NCI-H524 (cell line): ENCODE measurements at places on chromosomes 1 and 21.

- no peak for DNase-seq
These were observed 4.2 kb downstream of the GJA4 start for GRCh38 chr1:34796990-34797389.

DNA sequence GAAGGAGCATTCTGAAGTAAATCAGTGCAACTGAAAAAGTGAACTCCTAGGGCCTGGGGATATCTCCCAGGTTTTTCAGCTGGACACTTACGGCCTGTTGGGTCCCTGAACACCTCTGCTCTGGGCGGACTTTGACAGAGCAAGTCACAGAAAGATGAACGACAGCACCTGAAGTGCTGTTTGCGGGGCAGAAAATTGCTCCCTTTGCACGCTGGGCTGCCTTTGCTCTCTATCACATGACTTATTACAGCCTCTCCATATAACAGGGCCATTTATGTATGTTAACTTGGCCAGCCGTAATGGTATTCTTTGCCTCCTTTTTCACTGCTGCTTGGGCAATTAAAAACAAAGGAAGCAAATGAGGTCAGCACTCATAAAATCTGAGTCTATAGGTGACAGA, 332.9 kb downstream of the BARHL2 start:
- no peak for DNase-seq

DNA sequence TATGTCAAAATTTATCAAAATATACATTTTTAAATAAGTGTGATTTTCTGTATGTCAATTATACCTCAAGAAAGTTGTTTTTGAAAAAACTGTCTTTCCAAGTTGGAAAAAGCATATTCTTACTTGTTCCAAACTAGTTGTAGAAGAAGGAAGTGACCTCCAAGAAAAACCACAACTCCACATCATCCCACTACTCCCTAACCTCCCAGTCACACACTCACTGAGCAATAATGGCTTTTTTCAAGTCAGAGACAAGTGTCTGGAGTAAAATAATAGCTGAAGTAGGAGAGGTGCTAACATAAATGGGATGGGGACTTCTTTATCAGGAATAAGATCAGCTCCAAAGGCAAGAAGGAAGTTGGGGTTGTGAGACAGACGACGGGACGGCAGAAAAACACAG, 13.4 kb downstream of the EPRS1 start:
- DNase-seq: no peak

- no peak for DNase-seq
These were observed 20.4 kb downstream of the SLC16A1 start for GRCh38 chr1:112935461-112936111.

DNA sequence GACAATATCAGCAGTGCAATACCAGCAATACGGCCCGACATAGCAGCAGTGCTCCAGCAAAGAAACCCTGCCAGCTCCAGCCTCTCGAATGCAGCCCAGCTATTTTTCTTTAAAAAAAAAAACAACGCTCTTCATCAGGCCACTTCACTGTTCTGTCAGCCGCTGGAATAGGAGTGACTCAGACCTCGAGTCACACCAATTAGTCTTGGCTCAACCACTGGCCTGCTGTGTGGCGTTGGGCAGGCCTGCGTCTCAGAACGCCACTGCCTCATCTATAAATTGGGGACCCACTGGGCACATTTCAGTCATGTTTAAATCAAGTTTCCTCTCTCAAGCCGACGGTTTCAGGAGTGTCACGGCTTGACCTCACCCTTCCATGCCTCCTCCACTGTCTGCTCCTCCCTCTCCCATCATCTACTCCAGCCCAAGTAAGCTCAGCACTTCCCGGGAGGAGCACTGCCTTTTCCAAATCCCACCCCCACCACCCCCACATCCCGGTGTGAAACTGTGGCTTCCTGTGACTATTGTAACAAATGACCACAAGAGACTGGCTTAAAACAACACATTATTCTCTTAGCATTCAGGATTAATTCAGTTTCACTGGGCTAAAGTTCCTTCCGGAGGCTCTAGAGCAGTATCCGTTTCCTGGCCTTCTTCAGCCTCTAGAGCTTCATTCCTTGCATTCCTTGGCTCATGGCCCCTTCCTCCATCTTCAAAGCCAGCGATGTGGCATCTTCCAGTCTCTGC, 71.9 kb upstream of the EFHD2 start:
- no peak for DNase-seq

DNA sequence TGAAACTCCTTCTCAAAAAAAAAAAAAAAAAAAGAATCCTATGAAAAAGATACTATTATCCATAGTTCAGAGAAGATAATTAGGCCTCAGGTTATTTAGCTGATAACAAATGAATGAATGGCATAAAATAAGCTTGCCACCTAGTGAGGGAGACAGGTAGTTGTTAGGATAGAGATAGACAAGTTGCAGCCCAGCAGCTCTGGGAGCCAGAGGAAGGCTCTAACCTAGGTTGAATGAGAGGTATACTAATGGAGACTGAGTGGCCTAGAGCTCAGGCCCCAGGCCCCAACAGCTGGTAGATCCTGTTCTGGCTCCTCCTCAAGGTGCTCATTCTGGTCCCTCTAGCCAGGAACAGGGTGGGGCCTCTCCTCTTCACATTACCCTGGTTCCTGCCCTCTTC, 20.6 kb upstream of the RSPO1 start:
- DNase-seq: no peak

DNA sequence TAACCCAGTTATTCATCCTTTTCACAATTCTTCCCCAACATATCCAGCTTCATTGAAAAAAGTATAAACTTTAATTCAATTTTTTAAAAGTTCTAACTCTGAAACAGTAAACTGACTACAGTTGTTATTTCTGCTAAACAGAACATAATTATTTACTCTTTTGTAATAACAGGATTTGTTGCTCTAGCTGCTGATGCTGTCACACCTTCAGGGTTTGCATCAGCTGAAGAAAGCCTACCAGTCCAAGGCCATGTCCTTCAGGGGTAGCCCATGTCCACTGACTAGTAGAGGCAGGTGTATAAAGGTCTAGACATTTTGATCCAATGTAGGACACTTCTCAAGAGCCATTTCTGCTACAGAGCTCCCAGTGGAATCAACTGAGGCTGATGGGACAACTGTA, 107.7 kb downstream of the CDC42BPA start:
- no peak for DNase-seq

- no peak for DNase-seq
These were observed 23.6 kb upstream of the PLA2G2E start for GRCh38 chr1:19946971-19947370.

DNA sequence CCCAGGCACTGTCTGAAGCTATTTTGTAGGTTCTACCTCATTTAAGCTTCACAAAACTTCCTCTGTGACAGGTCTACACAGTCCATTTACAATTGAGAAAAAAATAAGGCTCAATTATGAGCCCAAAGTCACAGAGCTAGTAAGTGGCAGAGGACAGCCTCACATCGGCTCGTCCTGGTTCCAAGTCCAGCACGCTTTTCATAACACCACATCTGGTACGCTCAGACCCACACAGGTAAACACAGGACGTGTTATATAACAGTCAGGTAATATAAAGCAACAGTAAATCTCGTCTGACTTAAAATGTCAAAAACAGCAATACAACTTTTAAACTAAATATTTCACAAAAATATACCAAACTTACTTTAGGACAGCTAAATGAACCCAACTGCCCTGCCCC, 13.1 kb downstream of the JAK1 start:
- DNase-seq: no peak

- DNase-seq: no peak
These were observed 153.9 kb upstream of the CAMK1G start for GRCh38 chr1:209429611-209430010.

- peak; percentile 49 for DNase-seq
These were observed 45.1 kb upstream of the MACF1 start for GRCh38 chr1:39159224-39160036.

- DNase-seq: no peak
These were observed 127.6 kb upstream of the DAB1 start for GRCh38 chr1:57551476-57551875.

GRCh38 chr21:44751186-44751798, 39.9 kb upstream of the TSPEAR start:
- DNase-seq: no peak

DNA sequence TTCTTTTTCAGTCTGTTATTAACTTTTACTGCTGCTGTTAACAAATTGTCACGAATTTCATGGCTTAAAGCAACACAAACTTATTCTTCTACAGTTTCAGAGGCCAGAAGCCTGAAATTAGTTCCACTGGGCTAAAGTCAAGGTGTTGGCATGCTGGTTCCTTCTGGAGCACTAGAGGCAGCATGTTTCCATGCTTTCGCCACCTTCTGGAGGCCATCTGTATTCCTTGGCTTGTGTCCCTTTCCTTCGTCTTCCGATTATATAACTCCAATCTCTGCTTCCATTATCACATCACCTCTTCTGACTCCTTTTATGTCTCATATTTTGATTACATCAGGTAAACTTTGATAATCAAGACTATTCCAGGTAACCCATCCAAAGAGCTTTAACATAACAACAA, 1742.1 kb downstream of the BRINP3 start:
- DNase-seq: no peak

- no peak for DNase-seq
These were observed 37.3 kb upstream of the PIGV start for GRCh38 chr1:26750428-26750827.

DNA sequence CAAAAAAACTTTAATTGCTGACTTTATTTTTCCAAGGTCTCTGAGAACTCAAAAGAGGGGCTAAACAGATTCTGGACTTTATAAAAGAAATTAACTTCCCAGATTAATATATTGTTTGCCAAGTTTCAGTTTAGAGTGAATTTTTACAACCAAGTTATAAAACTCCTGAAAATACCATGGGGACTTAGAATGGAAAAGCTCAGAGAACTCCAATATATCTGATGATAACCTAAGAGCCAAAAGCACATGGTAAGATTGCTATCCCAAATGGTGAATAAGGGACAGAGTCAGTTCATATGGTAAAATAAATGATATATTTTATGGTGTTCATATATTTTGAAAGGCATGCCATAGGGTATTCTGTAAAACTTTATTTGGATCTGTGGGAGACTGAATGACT, 470.9 kb downstream of the TTLL7 start:
- no peak for DNase-seq

- no peak for DNase-seq
These were observed 87.8 kb downstream of the ADCY10 start for GRCh38 chr1:167826127-167826526.

GRCh38 chr1:206427291-206427690, 43.0 kb upstream of the IKBKE start:
- no peak for DNase-seq

- DNase-seq: peak; percentile 22
These were observed 15.9 kb upstream of the CD58 start for GRCh38 chr1:116586741-116587143.

DNA sequence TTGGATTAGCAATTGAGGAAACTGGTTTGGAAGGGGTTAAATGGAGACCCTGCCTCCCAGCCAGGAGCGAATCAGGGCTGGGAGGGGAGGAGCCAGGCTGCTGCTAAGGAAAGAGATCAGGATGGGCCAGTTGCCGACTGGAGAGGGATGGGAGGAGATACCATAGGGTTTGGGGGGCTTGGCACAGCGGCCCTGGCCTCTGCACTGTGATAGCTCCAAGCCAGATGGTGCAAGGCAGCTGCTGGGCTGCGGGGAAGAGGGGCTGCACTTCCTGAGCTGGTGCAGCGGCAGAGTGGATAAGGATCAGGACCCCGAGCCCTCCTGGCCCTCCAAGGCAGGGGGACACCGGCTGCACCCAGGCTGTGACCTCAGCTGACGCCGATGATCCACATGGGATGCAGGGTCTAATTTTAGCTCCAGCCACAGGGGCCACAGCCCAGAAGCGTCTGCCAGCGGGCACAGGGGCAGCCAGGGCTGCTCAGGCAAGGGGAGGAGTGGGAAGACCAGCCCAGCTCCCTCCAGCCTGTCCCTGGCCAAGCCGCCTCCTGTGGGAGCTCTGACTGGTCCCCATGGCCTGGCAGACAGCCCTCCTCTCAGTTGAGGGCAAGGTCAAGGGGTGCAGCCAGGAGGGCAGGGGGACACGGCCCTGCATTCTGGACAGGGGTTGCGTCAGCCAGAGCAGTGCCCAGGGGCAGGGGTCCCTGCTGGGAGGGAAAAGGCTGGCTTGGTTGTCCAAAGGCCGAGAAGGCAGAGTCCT, at the start of gene EXTL1:
EXTL1 (plus strand) TSS at position 129 of the 757 bp plus-strand sequence. CDS start 872 bp downstream, outside the sequence.
- DNase-seq: peak; percentile 70

GRCh38 chr21:17667256-17667655, 54.6 kb upstream of the BTG3 start:
- no peak for DNase-seq

DNA sequence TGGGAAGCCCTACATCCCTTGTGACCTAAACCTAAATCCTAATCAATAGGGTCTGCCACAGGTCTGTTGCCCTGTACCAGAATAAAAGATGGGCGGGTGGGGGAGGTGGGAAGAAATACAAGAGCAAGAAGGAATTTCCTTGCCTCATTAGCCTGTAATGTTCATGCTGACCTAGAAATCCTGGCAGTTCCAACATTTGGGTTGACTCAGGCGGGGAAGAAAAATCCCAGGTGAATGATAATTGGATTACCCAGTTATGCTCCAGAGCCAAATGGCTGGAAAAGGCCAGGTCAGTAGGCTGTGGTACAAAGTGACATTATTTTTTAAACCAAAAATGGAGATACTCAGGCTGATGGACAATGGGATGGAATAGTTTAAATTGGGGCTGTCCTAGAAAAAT, 27.3 kb upstream of the A3GALT2 start:
- peak; percentile 66 for DNase-seq

DNA sequence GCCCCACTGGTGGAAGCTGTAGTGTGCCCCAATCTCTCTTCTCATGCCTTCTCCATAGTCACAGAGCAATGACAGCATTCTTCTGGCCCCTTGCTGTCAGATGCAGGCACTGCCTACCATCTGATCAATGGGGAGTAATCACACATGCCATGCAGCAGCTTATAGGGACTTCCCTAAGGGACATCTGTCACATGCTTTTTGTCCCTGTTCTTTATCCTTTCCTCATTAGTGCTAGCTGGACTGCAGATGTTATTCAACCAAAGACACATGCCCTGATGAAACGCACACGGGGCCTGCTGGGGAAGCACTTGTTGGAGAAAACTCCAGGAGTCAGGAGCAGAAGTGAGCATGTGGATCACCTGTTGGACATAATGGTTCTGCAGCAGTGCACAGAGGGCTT, 108.7 kb downstream of the KCNJ15 start:
- peak; percentile 71 for DNase-seq
